Left forelimb (tissue), 1 donor: ENCODE measurements at places on chromosomes 3 and 15.
A peak's percentile ranks its signal among the peaks of the same experiment; 100 is the strongest.

GRCh38 chr3:126518779-126519177 is 1.2 kb upstream of the UROC1 start:
- no peak for DNase-seq

DNA sequence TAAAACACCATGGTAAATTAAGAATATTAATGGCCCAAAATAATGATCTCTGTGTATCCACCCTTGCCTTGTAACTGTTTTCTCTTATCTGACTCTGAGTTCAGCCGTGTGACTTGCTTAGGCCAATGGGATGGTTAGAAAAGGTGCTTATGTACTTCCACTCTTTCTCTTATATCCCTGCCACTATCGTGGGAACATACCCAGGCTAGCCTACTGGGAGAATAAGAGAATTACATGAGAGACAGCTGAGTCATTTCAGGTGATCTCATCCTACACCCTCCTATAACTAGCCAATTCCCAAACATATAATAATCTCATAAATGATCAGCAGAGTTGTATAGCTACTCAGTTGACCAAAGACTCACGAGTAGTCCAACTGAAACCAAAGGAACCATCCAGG is 98.3 kb upstream of the ABI3BP start:
- DNase-seq = no peak

- DNase-seq = peak; percentile 69
These were observed 1.4 kb upstream of the SEMA6D start for GRCh38 chr15:47715856-47716445.

- no peak for DNase-seq
These were observed 68.6 kb downstream of the ARPP21 start for GRCh38 chr3:35707904-35708303.

DNA sequence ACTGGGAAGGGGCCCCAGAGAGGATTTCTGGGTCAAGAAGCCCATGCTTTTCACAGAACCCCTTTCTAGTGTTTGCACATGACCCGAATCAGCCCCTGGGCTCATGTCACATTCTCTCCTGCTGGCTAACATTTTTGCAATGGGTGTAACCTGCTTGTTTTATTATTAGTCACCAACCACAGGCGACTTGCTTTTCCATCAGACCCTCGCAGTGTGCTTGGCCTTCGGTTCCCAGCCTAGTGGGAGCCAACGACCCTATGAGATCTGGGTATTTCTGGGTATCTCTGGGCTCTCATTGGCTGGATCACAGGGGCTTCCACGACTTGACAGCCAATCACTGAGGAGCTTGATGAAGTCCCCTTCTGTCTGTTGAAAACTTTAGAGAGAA is 11.0 kb upstream of the FBLN2 start:
- DNase-seq = no peak

- DNase-seq = no peak
These were observed 11.7 kb downstream of the EDEM1 start for GRCh38 chr3:5198986-5199731.

- no peak for DNase-seq
These were observed 57.8 kb upstream of the KY start for GRCh38 chr3:134708671-134709070.

DNA sequence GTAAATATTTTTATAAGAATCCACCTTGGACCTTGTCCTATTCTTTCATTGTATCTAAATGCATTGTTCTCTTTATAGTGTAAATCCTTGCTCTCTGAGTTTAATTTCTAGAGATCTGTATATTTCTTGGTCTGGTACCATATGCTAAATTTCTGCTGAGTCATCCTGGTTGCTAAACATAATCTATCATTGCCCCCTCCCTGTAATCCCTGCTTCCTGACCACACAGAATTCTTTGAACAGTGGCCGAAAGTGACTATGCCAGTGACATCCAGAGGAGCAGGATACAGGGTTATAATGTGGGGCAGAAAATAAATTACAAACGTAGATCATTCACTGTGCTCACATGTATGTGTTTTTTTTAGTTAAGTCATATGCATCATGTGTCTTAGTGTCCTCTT is 143.1 kb downstream of the DIPK2A start:
- no peak for DNase-seq

GRCh38 chr15:50425219-50425618 is 1.0 kb downstream of the USP8 start:
- DNase-seq = no peak

DNA sequence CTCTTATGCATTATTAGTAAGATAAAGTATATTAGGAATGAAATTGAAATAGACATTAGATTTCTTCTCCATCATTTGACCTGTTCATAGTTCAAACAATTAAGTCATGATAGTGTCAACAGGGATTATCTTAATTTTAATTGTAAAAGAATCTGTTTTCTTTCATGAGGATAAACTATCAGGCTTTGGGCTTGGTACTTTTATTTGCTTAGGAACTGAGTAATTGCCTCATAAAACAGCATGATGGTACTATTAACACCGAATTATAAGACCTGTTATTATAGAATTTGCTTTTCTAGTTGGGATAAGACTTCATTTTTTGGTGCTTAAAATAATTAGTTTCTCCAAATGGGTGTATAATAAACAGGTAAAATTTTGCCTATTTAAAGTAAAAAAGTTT is 71.8 kb downstream of the FNDC3B start:
- DNase-seq = no peak

DNA sequence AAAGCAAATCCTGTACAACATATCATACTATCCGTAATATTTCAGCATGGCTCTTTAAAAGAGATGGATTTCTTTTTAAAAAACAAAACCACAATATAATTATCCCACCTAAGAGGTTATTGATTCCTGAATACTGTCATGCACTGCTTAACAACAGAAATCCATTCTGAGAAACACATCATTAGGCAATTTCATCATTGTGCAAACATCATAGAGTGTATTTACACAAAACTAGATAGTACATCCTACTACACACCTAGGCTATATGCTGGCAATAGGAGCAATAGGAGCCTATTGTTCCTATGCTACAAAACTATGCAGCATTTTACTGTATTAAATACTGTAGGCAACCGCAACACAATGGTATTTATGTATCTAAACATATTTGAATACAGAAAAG is 242.0 kb downstream of the NEK10 start:
- DNase-seq = no peak

- DNase-seq = no peak
These were observed 7.1 kb downstream of the FAM81A start for GRCh38 chr15:59444980-59445545.

DNA sequence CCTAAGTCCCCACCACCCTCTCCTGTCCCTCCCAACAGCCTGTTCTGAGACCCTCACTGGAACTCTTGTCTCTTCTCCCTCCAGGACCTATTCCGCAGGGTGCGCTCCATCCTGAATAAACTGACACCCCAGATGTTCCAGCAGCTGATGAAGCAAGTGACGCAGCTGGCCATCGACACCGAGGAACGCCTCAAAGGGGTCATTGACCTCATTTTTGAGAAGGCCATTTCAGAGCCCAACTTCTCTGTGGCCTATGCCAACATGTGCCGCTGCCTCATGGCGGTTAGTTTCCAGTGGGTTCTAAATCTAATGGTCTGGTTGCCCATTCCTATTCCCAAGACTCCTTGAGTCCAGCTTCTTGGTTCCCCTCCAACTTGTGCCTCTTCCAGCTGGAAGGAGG is 9.3 kb downstream of the EIF4G1 start:
- DNase-seq = no peak

- no peak for DNase-seq
These were observed 589.3 kb upstream of the KCNMB2 start for GRCh38 chr3:177946936-177947335.

DNA sequence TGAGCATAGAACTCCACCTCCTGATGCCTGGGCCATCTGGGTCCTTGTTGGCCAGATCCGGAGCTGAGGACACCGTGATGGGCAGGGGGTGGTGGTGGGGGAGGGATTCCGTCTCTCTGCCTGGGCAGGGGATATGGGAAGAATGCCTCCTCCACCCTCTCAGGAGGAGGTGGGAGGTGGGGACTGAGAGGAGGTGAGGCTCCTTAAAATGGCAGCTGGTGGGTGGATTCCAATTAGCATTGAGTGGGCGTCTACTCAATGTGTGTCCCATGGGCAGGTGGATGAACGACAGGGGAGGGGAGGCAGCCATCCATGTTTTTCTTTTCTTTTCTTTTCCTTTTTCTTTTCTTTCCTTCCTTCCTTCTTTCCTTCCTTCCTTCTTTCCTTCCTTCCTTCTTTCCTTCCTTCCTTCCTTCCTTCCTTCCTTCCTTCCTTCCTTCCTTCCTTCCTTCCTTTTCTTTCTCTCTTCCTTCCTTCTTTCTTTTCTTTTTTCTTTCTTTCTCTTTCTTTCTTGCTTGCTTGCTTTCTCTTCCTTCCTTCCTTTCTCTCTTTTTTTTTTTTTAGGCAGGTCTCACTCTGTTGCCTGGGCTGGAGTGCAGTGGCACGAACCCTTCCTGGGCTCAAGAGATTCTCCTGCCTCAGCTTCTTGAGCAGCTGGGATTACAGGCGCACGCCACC is 5.0 kb downstream of the SLC28A1 start:
- DNase-seq = no peak

- peak; percentile 67 for DNase-seq
These were observed at the start of gene UNC13C for GRCh38 chr15:53978253-53978906. Gene UNC13C (plus strand): TSS chr15:53978441. CDS start chr15:54012904, 34,463 bp downstream.

GRCh38 chr15:74525945-74526344 is 15.1 kb upstream of the ARID3B start:
- DNase-seq = no peak

DNA sequence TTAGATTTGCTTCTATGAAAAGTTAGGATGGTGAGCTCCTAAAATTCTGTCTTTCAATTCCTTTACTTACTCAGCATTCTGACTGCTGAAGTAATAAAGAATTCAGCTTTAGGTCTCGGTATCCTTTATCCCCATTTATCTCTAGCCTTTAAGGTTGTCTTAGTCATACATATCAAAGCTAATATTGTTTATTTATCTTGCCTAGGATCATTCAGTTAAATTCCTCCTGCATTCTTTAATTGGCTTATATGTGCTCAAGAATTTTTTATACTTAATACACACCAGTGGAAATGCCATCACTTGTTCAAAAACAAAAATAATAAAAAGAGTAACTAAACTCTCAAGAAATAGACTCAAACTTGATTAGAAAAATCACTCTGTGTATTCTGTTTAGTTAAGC is 507.0 kb downstream of the ZPLD1 start:
- DNase-seq = no peak

- DNase-seq = no peak
These were observed 263.8 kb upstream of the UBE2E2 start for GRCh38 chr3:22939349-22939748.

DNA sequence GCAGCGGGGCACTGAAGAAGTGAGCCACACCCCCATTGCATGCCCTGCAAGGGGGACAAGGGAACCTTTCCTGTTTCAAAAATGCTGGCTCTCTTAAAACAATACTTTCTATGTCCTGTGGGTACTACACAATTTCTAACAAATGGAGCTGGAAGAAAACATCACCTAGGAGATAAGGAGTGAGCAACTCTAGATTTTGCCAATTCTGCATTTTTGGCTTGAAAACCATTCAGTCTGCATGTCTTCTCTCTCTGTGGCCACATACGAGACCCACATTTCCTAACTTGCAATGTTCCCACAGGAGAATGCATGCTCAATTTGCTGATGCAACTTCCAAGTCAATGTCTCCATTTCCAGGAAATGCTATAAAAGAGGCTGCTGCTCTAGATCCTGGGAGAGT is 662.0 kb downstream of the SQOR start:
- DNase-seq = no peak

DNA sequence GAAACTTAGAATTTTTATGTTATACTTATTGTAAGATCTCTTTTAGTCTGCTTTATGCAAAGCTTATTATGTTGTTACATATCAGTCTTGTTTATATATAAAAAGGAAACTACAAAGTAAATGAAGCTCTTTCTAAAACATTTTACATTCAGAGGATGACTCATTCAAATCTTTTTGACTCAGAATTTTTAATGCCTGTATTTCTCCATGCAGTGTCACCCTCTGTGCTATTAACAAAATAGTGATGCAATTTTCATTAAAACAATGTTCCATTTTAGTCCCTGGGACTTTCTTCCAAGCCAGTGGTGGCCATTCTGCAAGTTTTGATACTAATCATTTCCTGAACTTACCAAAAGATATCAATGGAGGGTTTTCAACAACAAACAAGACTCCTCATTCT is 216.1 kb downstream of the NAALADL2 start:
- DNase-seq = no peak

- no peak for DNase-seq
These were observed at the start of gene CILP for GRCh38 chr15:65210770-65211481. Gene CILP (minus strand): TSS chr15:65211473. CDS start chr15:65209755, 1,718 bp downstream.

- DNase-seq = no peak
These were observed 18.3 kb upstream of the CACNA2D3 start for GRCh38 chr3:54104084-54104483.

GRCh38 chr15:98077186-98077585 is 116.7 kb downstream of the ARRDC4 start:
- no peak for DNase-seq

DNA sequence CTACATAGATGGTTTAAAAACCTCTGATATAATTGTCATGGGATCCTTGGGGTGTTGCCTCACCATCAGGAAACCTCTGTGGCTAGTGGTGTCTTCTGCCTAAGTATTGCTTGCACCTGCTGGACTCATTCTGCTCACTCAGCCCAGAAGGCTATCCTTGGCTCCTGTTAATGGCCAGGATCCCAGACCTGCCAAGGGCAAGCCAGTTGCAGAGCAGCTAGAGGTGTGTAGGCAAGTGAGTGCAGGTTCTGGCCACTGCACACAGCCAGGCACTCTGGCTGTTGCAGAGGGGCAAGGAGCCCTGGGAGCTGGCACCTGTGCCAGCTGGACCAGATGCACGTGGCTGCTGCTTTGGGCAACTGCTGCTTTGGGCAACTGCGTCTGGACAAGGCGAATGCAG is 1125.8 kb downstream of the SI start:
- DNase-seq = no peak

- DNase-seq = no peak
These were observed 74.4 kb downstream of the CPN2 start for GRCh38 chr3:194276768-194277103.

DNA sequence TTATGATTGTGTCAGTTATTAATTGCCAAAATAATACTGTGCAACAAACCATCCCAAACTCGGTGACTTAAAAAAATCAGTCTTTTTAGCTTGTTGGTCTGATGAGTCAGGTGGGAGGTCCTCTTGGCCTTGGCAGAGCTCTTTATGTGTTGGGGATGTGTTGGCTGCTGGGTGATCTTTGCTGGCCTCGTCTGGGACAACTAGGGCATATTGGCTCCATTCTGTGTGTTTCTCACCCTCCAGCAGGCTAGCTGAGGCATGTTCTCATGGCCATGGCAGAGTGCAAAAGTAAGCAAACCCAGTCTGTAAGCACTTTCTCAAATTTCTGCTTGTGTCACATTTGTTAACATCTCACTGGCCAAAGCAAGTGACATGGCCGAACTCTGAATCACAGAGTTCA is 251.6 kb downstream of the RPLP1 start:
- no peak for DNase-seq
